ENCODE measurements at places on chromosomes 1 and 21.
A peak's percentile ranks its signal among the peaks of the same experiment; 100 is the strongest.

- no peak for DNase-seq
Observed at GRCh38 chr1:171084091-171084490, 6.6 kb upstream of the FMO3 start.

- no peak for DNase-seq
Observed at GRCh38 chr1:238778113-238778512, 608.3 kb upstream of the CHRM3 start.

- DNase-seq, result no peak
Observed at GRCh38 chr1:95113684-95114083, 3.5 kb upstream of the TLCD4 start.

GRCh38 chr1:55346586-55346985, 131.4 kb upstream of the USP24 start:
- DNase-seq, result no peak

DNA sequence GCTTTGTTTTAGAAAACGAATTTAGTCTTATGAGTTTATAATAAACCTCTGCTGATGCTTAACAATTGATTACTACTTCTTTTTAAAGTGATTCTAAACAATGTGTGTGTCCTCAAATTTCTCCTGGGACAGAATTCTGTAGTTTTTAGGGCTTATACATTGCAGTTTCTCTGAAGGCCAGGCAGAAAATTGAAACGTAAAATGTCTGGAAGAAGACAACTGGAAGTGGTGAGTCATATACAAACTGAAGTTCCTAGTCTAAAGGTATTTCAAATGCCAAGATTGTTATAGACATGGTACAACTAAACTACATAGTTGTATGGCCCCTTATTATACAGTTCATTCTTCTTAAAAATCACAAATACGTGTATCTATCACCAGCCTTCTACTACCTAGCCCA, 30.5 kb upstream of the RC3H1 start:
- no peak for DNase-seq

- DNase-seq, result peak; percentile 71
Observed at GRCh38 chr1:6127587-6128163, 52.4 kb downstream of the CHD5 start.

- no peak for DNase-seq
Observed at GRCh38 chr1:46017876-46018503, 114.4 kb downstream of the PIK3R3 start.

DNA sequence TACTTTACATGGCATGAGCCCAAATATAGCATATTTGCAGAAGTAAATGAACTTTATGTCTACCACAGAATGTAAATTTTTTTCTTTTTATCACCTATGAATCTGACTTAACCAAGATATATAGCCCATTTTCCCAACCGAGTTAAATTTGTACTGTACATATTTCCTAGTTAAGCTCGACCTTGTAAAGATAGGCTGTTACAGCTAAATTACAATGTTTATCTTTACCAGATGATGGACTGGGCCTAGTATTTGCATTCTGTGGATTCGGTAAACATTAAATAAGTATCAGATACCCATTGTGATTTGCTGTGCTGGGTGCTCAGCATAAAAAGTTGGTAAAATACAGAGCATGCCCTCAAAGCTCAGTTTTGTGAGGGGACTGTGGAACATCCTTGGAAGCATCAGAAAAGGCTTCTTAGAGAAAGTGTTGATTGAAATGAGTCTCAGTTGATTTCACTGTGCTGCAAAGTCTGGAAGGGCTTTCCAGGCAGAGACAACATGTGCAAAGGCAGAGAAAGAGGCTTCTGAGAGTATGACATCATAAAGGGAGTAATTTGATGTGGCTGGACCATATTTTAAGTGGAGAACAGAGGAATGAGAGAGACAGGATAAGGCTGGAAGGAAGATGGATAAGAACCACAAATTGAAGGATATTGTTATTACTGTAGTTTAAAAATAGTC, 27.4 kb downstream of the MORC3 start:
- no peak for DNase-seq
